ENCODE measurements at places on chromosomes 7 and 10.

DNA sequence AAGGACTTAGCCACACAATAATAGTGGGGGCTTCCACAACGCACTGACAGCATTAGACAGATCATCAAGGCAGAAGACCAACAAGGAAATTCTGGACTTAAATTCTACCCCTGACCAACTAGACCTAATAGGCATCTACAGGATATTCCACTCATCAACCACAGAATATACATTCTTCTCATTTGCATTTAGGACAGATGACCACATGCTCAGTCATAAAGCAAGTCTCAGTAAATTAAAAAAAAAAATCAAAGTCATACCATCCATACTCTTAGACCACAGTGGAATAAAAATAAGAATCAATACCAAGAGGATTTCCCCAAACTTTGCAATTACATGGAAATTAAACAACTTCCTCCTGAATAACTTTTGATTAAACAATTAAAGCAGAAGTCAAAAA, 155.9 kb downstream of the CDK14 start:
- no peak for DNase-seq

DNA sequence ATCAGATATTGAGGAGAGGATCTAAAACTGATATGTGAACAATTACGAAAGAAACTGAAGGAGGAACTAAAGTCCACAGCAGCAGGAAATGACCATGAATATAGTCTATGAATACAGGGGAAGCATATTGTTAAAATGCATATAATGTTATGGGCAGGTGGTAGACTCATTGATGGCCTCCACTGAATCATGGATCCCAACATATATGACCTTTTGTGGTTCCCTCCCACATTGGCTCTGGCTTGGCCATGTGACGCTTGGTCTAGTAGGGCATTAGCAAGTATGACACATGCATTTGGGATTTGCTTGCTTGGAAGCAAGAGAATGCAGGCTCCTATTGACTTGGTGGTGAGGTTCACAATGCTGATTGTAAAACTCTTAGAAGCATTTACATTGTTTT, 55.2 kb upstream of the RAB18 start:
- DNase-seq = no peak

DNA sequence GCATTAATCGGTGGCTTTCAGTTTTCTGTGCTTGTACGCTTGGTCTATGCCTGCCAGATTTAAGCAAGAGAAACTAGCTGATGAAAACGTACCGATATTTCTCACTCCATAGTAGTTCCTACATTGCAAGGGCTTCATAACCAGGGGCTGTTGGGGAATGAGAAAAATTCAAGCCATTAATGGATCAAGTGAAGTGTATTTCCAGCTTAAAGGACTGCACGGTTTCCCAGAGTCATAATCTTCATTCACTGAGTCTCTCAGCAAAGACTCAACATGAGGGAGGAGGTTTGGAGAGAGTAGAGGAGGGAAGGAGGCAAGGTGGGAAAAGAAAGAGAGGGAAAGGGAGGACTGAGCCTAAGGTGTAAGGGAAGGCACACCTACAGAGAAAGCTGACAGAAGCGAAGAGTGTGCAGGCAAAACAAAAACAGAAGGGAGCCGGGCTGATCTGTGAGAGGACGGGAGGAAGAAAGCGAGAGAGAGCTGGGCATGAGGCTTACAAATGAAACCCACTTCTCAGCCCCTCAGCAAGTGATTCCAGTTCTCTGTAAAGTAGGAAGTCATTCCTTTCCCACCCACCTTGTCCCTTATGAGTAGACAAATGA, 625 bp downstream of the GIMAP2 start:
- DNase-seq = no peak

- no peak for DNase-seq
Measured at GRCh38 chr10:44618910-44619309, 234.0 kb upstream of the CXCL12 start.

GRCh38 chr7:92751902-92752901, 84.2 kb downstream of the CDK6 start:
- no peak for DNase-seq

DNA sequence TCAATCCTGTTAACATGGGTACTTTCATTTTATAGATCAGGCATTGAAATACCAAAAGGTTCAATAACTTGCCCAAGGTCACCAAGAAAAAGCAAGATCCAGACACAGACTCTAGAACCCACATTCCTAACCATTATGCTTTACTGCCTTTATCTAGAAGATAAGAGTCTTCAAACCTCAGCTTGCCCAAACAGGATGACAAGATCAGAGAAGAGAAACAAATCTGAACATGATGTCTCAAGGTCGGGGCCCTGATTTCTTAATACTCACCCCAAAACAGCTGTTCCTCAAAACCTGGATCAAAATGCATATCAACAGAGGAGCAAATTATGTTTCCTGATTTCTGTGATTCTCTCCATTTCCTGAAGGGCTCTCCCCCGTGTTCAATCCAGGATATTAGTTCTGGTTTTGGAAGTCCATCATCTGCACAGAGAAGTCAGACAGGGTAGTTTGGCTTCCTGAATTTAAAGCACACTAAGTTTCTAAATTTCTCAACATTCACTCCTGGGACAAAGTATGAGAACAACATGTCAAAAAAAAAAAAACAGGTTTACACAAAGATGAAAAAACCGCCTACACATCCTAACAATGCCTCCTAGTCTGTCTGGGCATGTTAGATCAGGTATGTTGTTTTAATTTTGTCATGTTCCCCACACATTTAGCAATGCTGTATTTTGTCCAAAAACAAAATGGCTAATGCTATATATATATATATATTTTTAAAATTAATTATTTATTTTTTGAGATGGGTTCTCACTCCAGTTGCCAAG, 16.2 kb downstream of the ZNF786 start:
- DNase-seq = no peak

GRCh38 chr7:8035647-8036518, 67.3 kb downstream of the GLCCI1 start:
- DNase-seq = no peak

DNA sequence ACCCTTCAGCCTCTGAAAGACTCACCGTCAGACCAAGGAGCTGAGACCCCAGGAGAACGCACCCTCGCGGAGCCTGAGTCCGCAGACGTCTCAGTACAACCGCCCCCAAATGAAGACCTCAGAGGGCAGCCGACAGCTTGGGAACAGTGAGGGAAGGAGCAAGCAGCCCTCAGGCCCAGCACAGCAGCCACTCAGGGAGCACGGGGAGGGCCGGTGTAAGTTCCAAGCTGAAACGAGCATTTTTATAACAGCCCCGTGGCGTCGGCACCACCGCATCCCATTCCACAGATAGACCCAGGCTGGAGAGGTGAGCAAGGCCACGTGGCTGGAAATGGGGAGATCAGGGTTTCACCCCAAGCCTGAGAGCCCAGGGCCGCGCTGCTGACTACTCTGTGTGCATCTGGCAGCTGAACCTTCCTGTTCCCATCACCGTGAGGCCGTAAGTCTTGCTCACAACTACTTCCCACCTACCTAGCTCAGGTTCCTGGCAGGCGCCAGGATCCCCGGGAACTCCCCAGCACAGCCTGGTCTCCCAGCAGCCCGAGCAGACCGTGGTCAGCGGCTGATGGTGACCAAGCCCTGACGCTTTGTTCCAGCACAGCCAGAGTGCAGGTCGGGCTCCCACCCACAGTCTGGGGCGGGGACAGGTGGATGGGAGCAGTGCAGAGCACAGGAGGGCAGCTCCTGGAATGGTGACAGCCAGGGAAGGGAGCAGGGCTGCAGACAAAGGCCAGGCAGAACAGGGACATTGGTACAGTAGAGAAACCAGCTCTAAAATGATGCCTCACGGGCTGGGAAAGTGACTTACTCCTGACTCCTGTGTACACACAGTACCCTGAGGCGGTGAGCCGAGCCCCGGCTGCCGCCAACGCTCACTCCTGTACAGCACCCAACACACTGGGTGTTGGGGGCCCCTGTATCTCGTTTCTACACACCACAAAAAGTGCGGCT, 6.1 kb upstream of the NOM1 start:
- no peak for DNase-seq

DNA sequence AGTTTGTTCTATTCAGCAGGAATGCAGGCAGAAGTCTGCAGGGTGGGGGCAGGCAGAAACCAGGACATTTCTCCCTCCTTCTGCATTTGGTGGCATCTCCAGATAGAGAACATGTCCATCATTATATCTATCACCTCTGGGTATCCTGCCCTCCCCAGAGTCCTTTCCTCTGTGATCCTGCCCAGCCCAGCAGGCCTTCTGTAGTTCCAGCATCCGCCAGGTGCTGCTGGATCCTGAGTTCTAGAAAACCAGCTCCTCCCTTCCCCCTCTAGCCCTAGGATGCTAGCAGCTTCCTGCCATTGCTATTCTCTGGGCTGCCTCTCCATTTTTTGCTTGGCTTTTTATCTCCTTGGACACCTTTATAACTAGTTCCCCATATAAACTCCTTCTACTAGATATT, 180.3 kb downstream of the KCNMA1 start:
- DNase-seq = no peak

DNA sequence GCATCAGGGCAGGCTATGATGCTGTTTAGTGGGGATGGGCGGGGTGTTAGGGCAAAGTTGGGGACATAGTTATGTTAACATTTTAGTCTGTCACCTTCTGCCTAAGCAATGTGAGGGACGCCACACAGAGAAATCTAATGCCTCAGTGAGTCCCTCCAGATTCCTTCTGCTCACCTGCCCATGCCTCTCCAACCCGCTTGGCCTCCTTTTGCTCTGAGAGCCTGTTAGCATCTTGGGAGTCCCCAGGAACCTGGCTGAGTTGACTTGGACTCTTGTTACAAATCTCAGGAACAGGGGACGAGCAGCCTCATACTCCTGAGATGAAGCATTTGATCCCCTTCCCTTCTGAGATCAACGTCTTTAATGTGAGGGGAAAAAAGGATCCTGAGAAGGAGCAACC, 336.8 kb downstream of the CCSER2 start:
- no peak for DNase-seq

GRCh38 chr10:132064082-132064755, 1.5 kb upstream of the JAKMIP3 start:
- DNase-seq = no peak

DNA sequence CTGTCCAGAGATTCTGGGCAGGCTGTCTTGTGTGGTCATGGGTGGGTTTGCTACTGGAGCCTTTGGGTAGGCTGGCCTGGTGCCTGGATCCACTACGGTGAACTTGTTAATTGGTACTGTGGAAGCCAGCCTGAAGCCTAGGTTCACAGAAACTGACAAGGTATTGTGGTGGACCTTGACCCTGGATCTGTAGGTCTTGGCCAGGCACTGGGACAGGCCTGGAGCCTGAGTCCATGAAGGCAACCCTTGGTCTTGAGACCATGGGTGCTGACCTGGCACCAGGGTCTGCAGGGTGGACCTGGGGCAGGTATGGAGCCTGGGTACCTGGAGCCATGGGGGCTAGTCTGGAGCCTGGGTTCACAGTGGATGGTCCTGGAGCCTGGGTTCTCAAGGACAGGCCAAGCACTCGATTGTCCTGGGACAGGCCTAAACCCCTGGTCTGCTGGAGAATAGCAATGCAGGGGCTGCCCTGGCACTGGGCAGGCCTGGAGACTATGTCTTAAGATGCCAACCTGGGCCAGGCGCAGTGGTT, 85.8 kb downstream of the CCDC3 start:
- DNase-seq = no peak

- no peak for DNase-seq
Measured at GRCh38 chr10:29619241-29619669, 15.5 kb downstream of the SVIL start.

- DNase-seq = no peak
Measured at GRCh38 chr7:119090851-119091250, 866.3 kb downstream of the ANKRD7 start.

- no peak for DNase-seq
Measured at GRCh38 chr10:70135046-70135445, 2.4 kb upstream of the AIFM2 start.

- DNase-seq = no peak
Measured at GRCh38 chr10:120342115-120342714, 114.8 kb upstream of the PLPP4 start.

- no peak for DNase-seq
Measured at GRCh38 chr7:101723835-101724234, 93.6 kb upstream of the CUX1 start.

GRCh38 chr7:47818796-47819606, 129.3 kb downstream of the PKD1L1 start:
- DNase-seq = peak; percentile 14

GRCh38 chr7:128904381-128905197, 5.9 kb downstream of the KCP start:
- DNase-seq = no peak

DNA sequence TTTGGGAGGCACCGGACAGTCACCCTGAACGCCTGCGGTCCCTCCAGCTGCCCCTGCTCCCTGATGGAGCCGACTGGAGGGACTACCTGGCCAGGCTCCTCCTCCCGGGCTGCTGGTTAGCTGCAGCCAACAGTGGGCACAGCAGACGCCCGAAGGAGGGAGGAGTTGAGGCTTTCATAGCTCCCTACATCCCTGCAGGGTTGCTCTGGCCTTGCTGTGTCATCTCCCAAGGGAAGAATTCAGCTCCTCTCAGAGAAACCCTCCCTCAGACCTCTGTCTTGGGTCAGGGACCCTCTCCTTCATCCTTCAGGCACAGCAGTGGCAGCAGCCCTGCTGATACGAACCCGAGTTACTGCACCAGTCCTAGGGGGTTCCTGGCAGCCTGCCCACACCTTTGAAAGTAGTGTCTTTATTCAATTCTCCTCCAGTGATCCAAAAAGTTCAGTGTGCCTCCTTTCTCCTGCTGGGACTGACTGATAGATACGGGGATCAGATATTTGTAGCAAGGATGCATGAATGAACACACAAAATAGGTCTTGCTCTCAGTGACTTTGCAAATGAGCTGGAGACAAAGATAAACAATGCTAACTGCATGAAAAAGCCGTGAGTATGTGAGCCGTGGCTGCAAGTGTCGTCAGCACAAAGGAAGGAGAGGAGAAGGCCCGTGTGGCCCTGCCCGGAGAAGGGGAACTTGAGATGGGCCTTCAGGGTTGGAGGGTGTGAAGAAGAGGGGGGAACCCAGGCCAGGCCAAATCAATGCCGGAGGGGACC, 136.6 kb downstream of the PRKAG2 start:
- DNase-seq = no peak

DNA sequence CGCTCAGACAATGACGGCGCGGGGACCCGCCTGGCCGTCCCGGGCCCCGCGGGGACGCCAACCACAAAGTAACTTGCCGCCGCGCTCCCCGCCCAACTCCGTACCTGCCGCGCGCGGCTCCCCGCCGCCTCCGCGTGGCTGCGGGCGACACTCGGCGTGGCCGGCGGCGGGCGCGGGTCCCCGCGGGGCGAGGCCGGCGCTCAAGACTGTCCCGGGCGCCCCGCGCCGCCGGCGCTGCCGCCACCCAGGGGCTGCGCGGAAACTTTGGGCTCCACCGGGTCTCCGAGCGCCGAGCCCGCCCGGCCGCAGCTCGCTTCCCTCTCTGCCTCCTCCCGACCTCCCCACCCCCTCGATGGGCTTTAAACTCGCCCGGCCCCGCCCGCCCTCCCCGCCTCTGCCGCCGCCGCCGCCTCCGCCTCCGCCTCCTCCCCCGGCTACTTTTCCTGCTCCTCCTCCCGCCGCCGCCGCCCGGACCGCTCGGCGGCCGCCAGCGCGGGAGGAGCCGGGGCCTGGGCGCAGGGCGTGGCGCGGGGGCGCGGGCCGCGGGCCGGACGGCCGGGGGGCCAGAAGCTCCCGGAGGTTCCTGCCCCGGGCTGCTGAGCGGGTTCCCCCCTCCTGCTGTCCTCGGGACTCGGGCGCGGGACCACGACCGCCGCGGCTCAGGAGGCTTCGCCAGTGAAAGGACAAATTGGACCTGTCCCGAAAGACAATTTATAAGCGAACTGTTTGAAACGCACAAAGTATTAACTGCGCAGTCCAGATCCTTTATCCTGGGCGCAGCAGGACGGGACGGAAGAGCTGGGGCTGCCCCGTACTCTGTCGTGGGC, 10.6 kb upstream of the GRB10 start:
- peak; percentile 18 for DNase-seq

GRCh38 chr7:73701357-73701995, 18.0 kb downstream of the STX1A start:
- DNase-seq = no peak
